Heart left ventricle (tissue), 16 donors: ENCODE measurements at places on chromosomes 7 and 10.

- no peak for DNase-seq
Observed at GRCh38 chr7:26417911-26418413, 126.3 kb downstream of the SNX10 start.

- DNase-seq, result no peak
Observed at GRCh38 chr10:77555591-77556212, 81.9 kb downstream of the KCNMA1 start.

DNA sequence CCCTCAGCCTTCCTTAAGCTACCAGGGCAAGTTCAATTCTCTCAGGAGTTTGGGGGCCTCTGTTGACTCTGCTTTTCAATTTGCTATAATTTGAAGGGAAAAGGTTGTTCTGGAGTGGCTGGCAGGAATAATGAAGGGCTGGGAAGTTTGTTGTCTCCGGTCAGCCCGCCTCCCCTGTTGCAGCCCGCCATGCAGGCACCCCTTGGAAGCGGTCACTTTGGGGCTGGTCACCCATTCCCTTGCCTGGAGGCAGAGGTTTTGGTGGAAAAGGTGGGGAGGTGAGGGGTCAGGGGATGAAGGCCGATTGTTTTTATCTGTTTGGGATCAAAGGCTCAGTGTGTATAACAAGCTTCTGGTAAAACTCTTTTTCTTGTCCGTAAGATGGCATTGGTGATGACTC, 79.1 kb downstream of the GRK5 start:
- DNase-seq, result no peak

DNA sequence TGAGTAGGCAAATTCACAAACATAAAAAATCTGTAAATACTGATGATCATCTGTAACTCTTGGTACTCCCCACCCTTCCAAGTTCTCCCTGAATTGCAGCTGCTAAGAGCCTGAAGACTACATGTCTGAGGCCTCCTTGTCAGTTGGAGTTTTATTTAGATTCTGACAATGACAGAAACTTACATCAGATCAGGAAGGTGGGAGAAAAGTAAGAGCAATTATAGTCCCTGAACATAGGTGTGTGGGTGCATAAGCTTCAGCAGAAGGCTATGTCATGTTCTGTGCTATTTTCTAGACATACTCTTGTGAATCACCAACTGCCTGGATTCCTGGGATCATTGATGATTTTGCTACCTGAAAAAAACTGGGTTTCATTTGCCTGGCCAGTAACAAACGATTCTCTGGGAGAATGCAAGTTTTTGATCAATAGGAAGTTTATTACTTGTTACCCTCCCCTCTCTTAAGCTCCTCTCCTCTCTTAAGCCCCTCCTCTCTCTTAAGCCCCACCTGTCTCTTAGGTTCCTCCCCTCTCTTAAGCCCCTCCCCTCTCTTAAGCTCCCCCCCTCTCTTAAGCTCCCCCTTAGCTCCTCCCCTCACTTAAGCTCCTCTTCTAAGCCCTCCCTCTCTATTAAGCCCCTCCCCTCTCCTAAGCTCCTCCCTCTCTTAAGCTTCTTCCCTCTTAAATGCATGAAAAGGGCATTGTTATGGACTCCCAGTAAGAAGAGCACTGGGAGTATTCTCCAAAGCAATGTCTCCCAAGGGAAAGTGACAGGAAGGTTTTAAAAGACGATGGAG, 1183.4 kb upstream of the AUTS2 start:
- no peak for DNase-seq

DNA sequence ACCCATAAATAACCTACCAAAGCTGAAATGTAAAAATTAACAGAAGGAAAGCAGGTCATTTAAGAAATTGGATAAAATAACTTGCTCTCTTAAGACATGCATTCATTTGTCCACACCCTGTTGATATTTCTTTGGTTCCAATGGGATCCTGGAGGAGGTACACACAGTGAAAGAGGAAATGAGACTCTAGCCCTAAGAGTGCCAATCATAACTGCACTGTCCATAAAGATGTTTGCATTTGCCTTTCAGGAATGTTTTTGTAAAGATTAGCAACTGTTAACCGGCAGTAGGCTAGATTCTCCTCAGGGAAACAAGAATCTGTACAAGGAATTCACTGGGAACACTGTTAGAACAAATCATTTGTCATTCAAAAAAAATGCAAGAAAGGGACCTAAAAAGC, 61.0 kb downstream of the MEOX2 start:
- no peak for DNase-seq

GRCh38 chr10:118277871-118278270, 64.3 kb downstream of the FAM204A start:
- DNase-seq, result no peak

DNA sequence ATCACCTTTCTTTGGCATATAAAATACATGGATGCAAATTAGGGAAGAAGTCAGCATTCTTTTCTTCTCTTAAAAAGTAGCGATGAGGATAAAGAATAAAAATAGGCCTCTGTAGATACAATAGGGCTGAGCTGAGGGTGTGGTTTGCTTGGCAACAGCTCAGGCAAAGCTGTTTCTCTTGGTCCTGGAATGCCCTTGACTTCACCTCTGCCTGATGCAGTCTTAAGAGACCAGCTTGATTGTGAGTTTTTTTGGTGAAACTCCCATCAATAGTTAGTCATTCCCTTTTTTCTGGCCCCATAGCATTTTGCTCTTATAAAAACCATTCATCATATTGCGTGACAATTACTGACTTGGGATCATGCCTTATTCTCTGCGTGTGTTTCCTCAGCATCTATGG, 42.1 kb upstream of the MKLN1 start:
- DNase-seq, result peak; percentile 26

GRCh38 chr7:66277492-66277891, 72.4 kb downstream of the TPST1 start:
- no peak for DNase-seq

DNA sequence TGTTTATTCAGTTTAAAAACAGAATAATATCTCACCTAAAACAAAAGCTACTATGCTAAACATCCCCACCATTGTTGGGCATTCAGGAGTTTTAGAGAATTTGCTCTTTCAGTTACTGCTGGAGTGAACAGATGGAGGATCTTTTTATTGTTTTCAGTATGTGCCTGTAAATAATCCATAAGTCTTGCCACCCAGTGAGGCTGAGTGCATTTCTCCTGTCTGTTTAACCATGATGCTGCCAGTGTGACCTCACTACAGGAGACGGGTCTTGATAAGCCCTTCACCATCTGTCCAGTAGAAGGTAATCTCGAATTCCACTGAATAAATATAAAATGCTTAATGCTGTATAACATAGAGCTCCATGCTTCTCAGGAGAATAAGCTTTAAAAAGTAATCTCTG, 430.9 kb downstream of the POM121L12 start:
- DNase-seq, result no peak

GRCh38 chr7:154576604-154577003, 426.3 kb downstream of the PAXIP1 start:
- no peak for DNase-seq

DNA sequence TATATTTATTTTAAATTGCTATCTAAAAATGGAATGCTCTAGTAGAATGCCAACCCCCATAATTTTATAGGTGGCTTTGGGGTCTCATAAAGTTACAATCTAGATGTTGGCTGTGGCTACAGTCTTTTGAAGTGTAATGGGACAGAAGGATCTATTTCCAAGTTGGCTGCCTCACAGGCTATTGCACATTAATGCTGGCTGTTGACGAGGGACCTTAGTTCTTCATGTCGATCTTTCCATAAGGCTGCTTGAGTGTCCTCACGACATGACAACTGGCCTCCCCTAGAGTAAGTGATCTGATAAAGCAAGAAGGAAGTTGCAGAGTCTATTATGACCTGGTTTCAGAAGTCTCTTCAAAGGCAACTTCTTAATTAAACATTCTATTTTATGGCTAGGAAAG, 36.3 kb downstream of the WDR11 start:
- no peak for DNase-seq

DNA sequence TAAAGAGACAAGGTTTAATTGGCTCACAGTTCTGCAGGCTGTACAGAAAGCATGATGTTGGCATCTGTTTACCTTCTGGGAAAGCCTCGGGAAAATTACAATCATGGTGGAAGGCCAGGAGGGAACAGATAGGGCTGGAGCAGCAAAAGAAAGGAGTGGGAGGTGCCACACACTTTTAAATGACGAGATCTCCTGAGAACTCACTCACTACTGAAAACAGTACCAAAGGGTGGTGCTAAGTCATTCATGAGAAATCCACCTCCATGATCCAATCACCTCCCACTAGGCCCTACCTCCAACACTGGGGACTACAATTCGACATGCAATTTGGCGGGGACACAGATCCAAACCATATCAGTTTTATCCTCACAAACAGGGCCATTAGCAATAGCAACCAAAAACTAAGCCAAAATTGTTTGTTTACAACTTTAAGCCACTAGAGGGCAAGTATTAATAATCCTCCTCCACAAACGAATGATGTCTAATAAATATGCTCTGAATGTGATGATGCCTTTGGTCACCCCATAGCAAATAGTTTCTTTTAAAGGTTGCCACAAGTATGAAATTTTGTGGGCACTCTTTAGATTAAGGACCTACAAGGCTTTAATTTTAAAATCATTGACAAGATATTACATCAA, 129.2 kb upstream of the NRBF2 start:
- no peak for DNase-seq

GRCh38 chr10:11759347-11759746, 17.2 kb downstream of the ECHDC3 start:
- DNase-seq, result no peak

GRCh38 chr7:95598511-95598910, 2.2 kb upstream of the PDK4 start:
- DNase-seq, result no peak

DNA sequence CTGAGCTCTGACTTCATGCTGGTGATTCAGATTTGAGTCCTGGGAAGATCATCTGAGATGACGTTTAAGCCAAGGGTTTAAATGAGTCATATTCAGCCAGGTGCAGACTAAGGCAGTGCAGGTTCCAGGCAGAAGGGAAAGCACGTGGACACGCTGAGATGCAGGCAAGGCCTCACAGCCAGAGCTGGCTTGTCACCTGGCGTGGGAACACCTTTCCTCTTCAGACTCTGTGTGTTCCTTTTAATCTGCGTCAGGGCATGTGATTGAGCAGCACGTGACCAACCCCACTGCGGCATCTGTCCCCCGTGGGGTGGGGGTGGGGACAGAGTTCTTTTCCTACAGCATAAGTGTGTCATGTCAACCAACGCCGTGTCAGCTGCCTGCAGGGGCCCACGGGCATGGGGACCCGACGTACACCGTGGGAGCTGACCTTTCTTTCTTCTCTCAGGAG, 10.7 kb upstream of the IDI2 start:
- DNase-seq, result no peak

DNA sequence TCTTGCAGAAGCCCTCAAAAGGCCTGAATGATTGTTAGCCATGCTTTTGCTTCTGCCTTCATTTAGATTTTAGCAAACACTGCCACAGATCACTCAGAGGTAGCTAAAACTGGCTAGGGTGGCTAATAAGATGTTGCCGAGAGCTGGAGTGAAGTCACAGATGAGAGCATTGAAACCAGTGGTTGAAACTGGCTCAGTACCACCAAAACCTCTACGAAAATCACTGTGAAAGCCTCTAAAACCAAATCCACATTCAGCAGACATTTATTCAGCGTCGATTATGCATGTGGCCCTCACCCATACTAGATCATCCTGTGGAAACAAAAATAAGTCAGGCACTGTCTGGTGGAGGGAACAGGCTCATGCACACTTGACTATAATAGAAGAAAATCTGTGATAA, 50.8 kb downstream of the PIK3CG start:
- DNase-seq, result no peak

DNA sequence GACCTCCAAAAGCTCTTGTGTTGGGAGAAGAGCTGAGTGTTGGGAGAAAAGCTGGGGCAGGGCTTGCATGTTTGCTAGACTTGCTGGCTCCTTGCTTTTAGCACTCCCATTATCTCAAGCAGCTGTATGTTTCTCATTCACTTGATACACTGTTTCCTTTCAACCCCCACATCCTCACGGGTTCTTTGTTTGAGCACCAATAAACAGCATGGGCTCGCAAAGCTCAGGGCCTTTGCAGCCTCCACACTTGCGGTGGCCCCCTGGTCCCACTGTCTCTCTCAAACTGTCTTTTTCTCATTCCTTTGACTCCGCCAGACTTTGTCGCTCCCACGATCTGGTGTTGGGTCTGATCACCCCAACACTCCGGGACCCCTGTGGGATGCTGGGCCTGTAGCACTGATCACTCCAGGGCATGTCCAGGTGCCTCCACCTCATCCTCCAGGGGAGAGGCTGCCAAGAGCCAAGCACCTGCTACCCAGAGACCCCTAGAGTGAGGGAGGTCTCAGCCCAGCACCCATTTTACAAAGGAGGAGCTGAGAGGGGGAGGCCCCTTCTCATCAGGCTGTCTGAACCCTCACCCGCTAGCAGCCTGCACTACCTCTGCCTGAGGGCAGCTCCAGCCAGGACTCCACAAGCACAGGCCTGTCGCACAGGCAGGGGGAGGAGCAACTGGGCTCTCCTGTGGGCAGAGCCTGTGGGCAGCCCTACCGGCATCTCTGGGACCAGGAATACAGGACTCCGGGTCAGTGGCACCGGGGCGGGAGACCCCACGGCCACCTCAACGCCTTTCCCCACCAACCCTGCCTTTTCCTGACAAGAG, 49.1 kb upstream of the MSMB start:
- no peak for DNase-seq

GRCh38 chr7:22195397-22196172, 161.4 kb downstream of the RAPGEF5 start:
- DNase-seq, result no peak

- no peak for DNase-seq
Observed at GRCh38 chr10:128345353-128345752, 219.1 kb upstream of the MKI67 start.

- DNase-seq, result no peak
Observed at GRCh38 chr7:137960020-137960419, 41.9 kb downstream of the CREB3L2 start.

DNA sequence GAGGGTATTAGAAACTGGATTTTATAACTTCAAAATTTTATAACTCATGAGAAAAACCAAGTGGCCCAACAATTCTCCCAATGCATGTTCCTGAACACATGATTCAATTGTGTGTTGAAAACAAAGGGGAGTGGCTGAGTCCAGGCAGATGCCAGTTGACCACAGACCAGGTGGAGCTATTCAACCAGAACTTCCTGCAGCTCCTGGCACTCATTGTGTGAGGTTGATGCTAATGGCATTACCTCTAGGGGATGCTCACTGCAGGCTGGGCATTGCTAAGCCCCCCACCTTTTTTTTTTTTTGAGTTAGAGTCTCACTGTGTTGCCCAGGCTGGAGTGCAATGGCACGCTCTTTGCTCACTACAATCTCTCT, 20.3 kb downstream of the MYOF start:
- no peak for DNase-seq

GRCh38 chr10:129756912-129757901, 206.9 kb downstream of the EBF3 start:
- DNase-seq, result no peak

- DNase-seq, result peak; percentile 52
Observed at GRCh38 chr10:67779465-67780203, 58.4 kb downstream of the DNAJC12 start.

DNA sequence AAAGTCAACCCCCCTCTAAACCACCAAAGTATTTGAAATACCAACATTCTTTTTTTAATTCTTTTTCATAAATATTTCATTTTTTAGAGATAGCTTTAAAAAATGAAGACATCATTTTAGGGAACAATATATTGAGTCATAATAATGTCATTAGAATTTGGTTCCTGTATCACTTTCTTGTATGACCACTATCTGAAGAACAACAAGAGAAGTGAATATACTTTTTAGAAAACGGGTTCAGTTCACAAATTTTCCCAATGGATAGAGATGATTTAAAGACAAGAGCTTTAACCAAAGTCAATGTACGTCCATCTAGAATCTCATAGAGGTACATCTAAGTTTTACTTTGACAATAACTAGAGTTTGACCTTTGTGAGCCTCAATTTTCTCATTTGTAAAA, 48.2 kb downstream of the CUBN start:
- no peak for DNase-seq
